8988T (cell line): ENCODE measurements at places on chromosomes 16 and 17.

GRCh38 chr16:22681554-22682291 is 132.2 kb upstream of the HS3ST2 start:
- DNase-seq, result no peak

DNA sequence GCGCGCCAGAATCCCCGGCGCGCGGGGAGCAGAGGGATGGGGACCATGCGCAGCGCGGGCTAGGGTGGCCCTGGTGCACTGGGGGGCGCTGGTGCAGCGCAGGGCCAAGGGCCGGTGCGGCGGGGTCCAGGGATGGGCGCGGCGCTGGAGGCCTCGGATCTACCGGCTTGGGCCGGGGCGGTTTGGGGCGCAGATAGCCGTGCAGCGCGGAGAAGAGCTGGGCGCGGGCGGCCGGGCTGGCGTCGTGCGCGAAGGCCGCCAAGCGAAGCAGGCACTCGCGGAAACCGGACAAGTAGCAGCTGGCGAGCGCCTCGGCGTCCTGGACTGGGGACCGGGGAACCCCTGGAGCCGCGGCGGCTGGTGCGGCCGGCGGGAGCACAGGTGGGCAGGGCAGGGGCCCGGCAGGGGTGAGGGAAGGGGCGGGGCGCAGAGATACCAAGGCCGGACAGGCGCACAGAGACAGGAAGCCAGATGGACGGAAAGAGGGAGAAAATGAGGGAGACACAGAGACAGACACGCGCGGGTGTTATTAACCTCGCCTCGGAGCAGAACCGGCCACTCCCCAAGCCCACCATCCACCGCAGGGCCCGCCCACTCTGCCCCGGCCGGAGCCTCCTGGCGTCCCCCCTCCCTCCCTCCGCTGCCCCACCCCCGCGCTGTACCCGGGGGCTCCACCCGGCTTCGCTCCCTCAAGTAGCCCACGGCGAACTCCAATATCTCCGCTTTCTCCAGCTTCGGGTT is 2.1 kb downstream of the HES7 start:
- peak; percentile 60 for DNase-seq

- DNase-seq, result no peak
Measured at GRCh38 chr17:49528966-49529365, 33.9 kb downstream of the NGFR start.

GRCh38 chr17:55436224-55437158 is 14.9 kb upstream of the MMD start:
- no peak for DNase-seq

DNA sequence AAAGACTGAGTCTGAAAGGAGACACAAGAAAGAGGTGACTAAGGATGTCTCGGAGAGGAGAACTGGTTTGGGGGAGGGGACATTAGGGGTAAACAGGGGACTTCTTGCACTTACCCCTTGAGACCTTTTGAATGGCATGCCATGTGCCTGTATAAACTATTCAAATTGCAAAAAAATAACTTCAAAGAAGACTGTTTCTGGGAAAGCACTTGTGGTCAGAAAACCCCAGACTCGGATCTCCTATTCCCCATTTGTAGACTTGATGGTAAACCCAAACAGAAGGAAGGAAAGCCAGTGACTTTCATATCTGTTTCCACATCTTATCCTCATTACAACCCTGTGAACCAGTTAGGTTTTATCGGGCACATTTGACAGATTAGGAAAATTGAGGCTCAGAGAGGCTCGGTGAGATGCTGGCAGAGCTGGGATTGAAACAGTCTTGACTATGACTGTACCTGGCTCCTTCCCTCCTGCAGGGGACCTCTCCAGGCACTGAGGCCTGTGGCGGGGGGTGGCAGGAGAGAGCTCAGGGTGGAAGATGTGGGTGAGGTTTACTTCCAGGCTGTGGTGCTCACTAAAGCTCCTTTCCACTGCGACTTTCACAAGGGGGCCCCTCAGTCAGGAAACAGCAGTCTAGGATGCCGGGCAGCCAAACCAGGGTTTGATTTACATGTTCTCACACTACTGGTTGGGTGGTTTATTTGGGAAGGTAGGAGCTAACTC is 30.5 kb upstream of the PLCG2 start:
- DNase-seq, result no peak

- DNase-seq, result no peak
Measured at GRCh38 chr16:70713824-70714223, 28.0 kb upstream of the MTSS2 start.

GRCh38 chr17:38919316-38920078 is 5.9 kb upstream of the LASP1NB start:
- no peak for DNase-seq

- no peak for DNase-seq
Measured at GRCh38 chr17:77392376-77393273, 251.9 kb downstream of the SEC14L1 start.

GRCh38 chr16:51538707-51539498 is 387.8 kb upstream of the SALL1 start:
- no peak for DNase-seq

- no peak for DNase-seq
Measured at GRCh38 chr17:66777689-66778225, 57.2 kb upstream of the CACNG5 start.

DNA sequence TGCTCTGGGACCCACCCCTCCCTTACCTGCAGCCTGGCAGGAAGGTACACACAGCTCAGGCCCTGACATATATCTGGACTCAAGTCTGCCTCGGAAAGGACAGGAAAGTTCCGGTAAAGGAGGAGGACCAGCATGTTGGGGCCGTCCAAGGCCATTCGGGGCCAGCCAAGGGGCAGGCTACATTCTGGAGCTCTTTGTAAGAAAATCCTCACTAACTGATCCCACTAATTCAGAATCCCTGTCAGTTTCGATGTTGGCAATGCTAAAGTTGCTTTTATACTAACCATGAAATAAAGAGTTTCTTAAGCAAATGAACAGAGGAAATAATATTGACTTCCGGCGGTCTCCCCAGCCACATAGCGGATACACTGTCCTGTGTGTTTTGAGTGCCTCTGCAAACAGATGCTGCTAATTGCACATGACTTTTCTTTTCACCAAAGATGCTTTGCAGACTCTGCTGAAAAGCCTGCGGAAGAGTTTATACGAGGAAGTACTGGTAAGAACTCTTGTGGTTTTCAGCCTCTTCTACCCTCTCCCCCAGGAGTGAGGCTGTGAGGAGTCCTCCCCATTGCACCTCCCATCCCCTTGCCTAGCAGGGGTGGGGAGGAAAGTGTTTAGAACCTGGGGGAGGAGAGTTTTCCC is 54.8 kb downstream of the PLXDC1 start:
- no peak for DNase-seq

GRCh38 chr17:80365983-80366382 is 49.0 kb upstream of the ENDOV start:
- no peak for DNase-seq

- DNase-seq, result no peak
Measured at GRCh38 chr17:54455251-54455868, 445.3 kb upstream of the TOM1L1 start.

GRCh38 chr17:20774472-20775135 is 195.1 kb downstream of the CDRT15L2 start:
- DNase-seq, result no peak

DNA sequence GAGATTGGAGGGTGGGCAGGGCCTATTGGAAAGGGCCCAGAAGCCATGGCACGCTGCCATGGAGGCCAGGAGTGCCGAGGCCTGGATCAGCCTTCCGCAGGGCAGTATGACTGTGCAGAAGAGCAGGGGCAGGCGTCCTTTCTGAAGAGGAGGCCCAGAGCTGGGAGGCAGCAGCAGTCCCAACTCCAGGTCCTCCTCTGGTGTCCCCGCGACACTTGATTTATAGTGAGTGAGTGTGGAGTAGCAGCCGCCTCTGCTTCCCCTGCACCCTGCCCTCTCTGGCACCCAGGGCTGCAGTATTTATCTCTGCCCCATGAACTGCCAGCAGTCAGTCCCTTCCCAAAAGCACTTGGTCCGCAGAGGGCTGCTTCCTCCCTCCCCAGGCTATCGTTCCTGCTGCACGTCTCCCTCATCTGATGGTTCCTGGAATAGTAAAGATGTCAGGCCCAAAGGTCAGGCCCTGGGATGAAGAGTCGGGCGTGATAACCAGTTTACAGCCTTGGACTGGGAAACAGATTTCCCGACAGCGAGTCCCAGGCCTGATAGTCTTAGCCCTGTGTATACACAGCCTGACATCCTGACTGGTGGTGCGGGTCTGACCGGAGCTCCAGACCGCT is 32.9 kb downstream of the PGS1 start:
- no peak for DNase-seq

- DNase-seq, result no peak
Measured at GRCh38 chr17:82287868-82288801, 14.6 kb upstream of the CSNK1D start.

DNA sequence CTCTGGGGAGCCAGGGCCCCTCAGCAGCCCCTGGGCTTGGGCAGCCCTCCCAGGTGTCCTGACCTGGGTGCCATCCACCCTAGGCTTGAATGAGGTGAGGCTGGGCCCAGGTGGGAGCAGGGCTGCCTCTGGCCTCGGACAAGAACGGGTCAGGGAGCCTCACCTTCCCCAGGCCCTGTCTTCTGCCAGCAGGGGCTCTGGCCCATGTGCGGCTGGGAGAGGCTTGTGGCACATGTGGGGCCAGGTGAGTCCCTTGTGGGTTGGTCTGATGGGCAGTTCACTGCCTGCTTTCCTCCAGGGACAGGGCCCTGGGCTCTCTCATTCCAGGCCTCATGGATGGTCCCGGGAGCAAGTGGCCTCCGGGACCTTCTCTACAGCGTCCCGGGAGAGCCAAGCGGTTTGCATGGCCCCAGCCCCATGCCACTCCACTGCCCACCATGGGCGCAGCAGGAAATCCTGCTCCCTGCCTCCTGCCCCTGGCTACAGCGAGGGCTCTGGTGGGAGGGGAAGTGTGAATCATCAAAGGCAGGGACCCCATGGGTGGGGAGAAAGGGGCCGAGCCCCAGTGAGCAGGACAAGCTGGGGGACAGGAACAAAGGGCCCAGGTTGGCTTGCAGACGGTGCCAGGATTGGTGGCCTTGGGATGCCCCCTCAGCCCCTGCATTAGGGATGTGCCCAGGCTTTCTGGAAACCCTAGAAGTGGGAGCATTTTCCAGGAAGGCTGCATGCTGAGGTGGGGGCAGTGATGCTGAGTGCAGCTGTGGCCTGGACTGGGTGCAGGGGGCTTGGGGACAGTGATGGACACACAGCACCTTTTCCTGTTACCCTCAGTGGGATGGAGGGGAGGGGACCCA is 12.2 kb downstream of the VASN start:
- DNase-seq, result no peak

DNA sequence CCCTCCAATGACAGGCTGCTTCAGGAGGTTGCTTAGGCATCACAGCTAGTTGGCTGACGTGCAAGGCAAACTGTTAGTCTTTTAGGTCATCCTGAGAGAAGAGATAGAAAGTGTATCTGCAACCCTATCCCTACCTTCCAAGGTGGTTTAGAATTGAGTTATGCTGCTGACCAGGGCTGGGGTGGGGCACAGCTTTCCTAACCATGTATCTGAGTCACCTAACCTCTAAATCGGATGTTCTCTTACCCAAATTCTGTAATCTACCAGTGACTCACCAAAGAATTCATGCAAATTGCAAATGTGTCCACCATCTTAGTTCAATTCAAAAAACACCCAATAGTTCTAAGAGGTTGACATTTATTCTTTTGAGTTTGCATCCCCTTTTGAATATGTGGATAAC is 107.2 kb upstream of the DYNLRB2 start:
- DNase-seq, result no peak

- no peak for DNase-seq
Measured at GRCh38 chr17:59277031-59277430, 54.4 kb upstream of the YPEL2 start.

- DNase-seq, result no peak
Measured at GRCh38 chr16:31354394-31355291, at the start of gene ITGAX. Gene ITGAX, plus strand, starts transcription at chr16:31355176. Its CDS starts 79 bp downstream, at chr16:31355255.

DNA sequence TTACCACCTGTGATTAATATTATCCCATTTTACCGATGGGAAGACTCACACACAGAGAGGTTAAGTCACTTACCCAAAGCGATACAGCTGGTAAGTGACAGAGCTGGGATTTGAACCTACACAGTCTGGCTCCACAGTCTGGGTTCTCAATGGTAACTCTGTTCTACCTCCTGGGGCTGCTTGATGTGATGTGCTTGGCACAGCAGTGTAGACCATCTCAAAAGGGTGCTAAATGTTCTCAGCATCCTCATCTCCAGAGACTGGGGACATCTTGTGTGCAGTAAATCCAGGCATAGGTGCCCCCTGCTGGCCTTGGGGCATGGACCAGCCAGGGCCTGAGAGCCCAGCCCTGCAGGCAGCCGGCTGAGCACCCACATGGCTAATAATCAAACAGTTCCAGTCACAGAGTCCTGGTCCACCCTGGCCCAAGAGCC is 15.4 kb upstream of the KATNB1 start:
- peak; percentile 72 for DNase-seq
